Calu3 (cell line): ENCODE measurements at places on chromosomes 11 and 22. TPM values are rescaled to one million over a fixed set of nuclear protein-coding genes. Genes with fewer than 3 reads are reported as not detected.

Gene DDX17
- 342 and 344 TPM in 2 replicates for total RNA-seq

GRCh38 chr22:38735465-38736256, 20.1 kb downstream of the SUN2 start:
- H3K27me3 ChIP-seq, result no peaks in the 10 kb centered on the region
- DNase-seq, result no peak
- peaks cover 77% of the 10 kb centered on the region for H3K36me3 ChIP-seq
- H3K4me1 ChIP-seq, result no peaks in the 10 kb centered on the region
- no peak overlapping the region for H3K4me3 ChIP-seq

DNA sequence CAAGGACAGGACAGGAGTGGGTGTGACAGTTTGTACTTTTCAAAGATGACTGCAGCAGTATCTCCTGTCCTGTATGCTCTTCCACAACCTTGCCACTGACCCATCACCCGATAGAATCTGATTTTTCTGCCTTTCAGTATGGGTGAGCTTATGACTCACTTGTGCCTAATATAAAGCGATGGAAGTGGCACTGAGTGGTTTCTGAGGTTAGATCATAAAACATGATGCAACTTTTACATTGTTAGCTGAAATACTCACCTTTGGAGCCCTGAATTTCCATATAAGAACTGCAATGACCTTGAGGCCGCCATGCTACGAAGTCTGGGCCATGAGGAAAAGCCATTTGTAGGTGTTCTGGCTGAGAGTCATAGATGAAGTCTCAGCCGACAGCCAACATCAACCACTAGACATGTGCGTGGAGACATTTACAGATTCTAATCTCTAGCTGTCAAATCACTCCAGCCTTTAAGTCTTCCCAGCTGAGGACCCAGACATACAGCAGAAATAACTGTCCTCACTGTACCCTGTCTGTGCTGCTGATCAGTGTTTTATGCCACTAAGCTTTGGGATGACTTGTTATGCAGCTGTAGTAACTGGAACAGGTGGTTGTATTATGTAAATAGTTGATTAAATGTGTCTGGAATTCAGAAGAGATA, 105.9 kb upstream of the ARHGAP20 start:
- H3K4me1 ChIP-seq, result no peaks in the 10 kb centered on the region
- no peak for DNase-seq
- no peak overlapping the region for H3K27ac ChIP-seq
- no peak overlapping the region for H3K4me3 ChIP-seq
- H3K36me3 ChIP-seq, result no peaks in the 10 kb centered on the region

- H3K4me1 ChIP-seq, result no peaks in the 10 kb centered on the region
- DNase-seq, result no peak
- H3K27ac ChIP-seq, result no peak overlapping the region
Measured at GRCh38 chr11:8577791-8578581, 16.0 kb downstream of the STK33 start.

Gene UCP2
- 14.7 and 16.6 TPM in 2 replicates for total RNA-seq

- H3K4me3 ChIP-seq, result no peak overlapping the region
- peaks cover 70% of the 10 kb centered on the region for H3K27me3 ChIP-seq
- H3K36me3 ChIP-seq, result no peaks in the 10 kb centered on the region
- no peaks in the 10 kb centered on the region for H3K4me1 ChIP-seq
- H3K27ac ChIP-seq, result no peak overlapping the region
- DNase-seq, result peak; percentile 79
Measured at GRCh38 chr11:19311308-19312030, 70.7 kb upstream of the E2F8 start.

- peaks cover 4% of the 10 kb centered on the region for H3K36me3 ChIP-seq
- no peaks in the 10 kb centered on the region for H3K27me3 ChIP-seq
- H3K27ac ChIP-seq, result no peak overlapping the region
- H3K4me3 ChIP-seq, result no peak overlapping the region
- DNase-seq, result no peak
Measured at GRCh38 chr22:19826619-19826950, 28.1 kb downstream of the GNB1L start.

DNA sequence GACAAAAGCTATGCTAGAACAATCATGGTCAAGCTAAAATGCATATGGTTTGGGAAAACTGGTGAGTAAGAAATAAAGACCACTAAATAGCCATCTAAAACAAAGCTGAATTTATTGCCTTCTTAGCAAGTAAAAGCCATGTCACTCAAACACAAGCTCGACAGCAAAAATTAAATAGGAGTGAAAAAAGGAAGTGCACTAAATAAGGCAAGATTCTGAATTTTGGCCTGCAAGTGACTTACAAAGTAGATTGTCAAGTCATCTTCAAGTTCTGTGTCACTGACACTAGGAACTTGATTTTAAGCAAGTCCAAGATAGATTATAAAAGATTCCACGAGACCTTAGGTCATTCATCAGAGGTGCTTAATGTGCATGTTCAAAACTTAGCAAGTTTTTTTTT, 27.4 kb downstream of the TUG1 start:
- no peaks in the 10 kb centered on the region for H3K4me1 ChIP-seq
- H3K27ac ChIP-seq, result no peak overlapping the region
- no peaks in the 10 kb centered on the region for H3K36me3 ChIP-seq
- H3K4me3 ChIP-seq, result no peak overlapping the region
- H3K27me3 ChIP-seq, result peaks cover 13% of the 10 kb centered on the region

- peaks cover 10% of the 10 kb centered on the region for H3K27me3 ChIP-seq
- no peaks in the 10 kb centered on the region for H3K4me1 ChIP-seq
- no peak overlapping the region for H3K27ac ChIP-seq
- DNase-seq, result no peak
Measured at GRCh38 chr11:111465400-111465799, 46.8 kb downstream of the BTG4 start.

DNA sequence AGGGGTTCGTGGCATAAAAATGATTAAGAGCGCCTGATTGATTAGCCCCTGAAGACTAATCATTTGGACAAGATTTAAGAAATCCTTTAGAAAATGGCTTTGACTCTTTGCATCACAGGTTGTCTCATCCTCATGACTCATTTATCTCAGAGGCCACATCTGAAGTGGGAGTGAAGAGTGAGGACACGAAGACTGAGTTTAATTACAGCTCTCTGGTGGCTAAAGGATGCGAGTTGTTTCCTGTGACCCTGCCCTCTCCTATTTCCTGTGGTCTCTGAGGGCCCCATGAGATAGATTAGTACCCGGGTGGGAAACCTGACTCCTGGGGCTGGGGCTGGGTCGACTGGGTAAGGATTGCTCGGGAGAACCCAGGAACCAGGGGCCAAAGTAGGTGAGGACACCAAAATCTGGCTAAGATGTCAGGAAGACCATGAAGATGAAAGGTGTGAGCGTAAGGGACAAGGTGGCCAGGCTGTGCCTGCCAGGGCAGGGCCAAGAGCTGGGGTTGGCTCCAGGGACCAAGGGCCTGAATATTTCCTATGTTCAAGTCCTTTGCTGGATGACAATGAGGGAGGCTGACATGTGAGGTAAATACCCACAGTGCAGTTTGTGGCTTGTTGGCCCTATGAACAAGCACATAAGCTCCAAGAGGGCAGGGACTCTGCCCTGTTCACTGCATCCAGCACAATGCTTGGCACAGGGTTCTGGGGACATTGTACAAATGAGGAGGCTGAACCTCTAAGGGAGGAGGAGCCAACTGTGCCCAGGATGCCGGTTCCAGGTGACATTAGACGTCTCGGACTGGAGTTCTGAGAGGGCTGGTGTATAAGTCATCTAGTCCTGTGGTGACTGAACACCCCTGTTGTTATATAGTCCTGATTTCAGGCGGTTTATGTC, 3.6 kb downstream of the OTOG start:
- no peak for DNase-seq
- no peaks in the 10 kb centered on the region for H3K36me3 ChIP-seq
- H3K4me3 ChIP-seq, result no peak overlapping the region
- peaks cover 70% of the 10 kb centered on the region for H3K27me3 ChIP-seq
- no peak overlapping the region for H3K27ac ChIP-seq
- H3K4me1 ChIP-seq, result peaks cover 9% of the 10 kb centered on the region

- no peak for DNase-seq
- no peaks in the 10 kb centered on the region for H3K36me3 ChIP-seq
- no peak overlapping the region for H3K4me3 ChIP-seq
- H3K27me3 ChIP-seq, result no peaks in the 10 kb centered on the region
- H3K4me1 ChIP-seq, result peaks cover 29% of the 10 kb centered on the region
Measured at GRCh38 chr11:19935507-19935906, 222.9 kb downstream of the NAV2 start.

Gene KCNJ1
- total RNA-seq, result 0.17 TPM in 1 of 2 replicates, not detected in the other

Gene OR6M1
- total RNA-seq, result not detected in 2 replicates

GRCh38 chr11:107778839-107779517, 67.1 kb upstream of the SLN start:
- H3K27me3 ChIP-seq, result no peaks in the 10 kb centered on the region
- DNase-seq, result no peak
- no peaks in the 10 kb centered on the region for H3K36me3 ChIP-seq
- H3K4me1 ChIP-seq, result no peaks in the 10 kb centered on the region
- H3K4me3 ChIP-seq, result no peak overlapping the region

Gene WBP2NL
- 2.8 and 3.7 TPM in 2 replicates for total RNA-seq

GRCh38 chr11:27699242-27699925, 871 bp downstream of the BDNF start:
- peak overlapping the region; percentile 42 for H3K27ac ChIP-seq
- peak overlapping the region; percentile 82 for H3K4me3 ChIP-seq
- H3K36me3 ChIP-seq, result peaks cover 37% of the 10 kb centered on the region
- DNase-seq, result peak; percentile 11
- H3K27me3 ChIP-seq, result no peaks in the 10 kb centered on the region

DNA sequence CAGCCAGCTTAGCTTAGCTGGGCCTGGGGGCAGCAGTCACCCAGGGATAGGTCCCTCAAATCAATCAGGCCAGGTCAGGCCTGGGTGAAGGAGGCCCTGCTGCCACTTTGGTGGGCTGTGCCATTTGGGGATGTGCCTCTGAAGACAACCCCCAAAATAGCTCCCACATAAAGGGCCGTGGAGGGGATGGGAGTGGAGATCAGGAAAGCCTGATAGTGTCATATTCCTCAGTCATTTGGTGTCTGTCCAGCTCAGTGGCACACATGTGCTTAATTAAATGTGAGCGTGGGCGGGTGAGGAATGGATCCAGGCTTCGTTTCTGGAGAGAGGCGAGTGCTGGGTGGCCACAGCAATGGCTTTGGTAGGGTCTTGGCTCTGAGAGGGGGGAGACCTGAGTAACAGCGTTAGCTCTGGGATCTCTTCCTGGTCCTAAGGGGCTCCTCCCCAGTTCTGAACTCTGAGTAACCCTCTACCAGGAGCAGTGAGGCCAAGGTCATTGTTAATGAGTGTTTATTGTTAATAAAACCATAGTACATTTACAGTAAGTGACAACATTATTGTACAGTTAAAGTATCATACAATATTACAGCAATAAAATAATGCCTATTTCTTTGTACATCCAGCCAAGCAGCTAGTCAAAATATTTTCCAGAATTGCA, 45.2 kb downstream of the NAT10 start:
- H3K36me3 ChIP-seq, result peaks cover 44% of the 10 kb centered on the region
- H3K4me1 ChIP-seq, result no peaks in the 10 kb centered on the region
- no peak overlapping the region for H3K27ac ChIP-seq
- H3K4me3 ChIP-seq, result no peak overlapping the region
- H3K27me3 ChIP-seq, result no peaks in the 10 kb centered on the region

- H3K4me3 ChIP-seq, result no peak overlapping the region
- no peak for DNase-seq
- H3K36me3 ChIP-seq, result no peaks in the 10 kb centered on the region
- no peak overlapping the region for H3K27ac ChIP-seq
- H3K4me1 ChIP-seq, result no peaks in the 10 kb centered on the region
Measured at GRCh38 chr11:131656839-131657211, 286.4 kb downstream of the NTM start.

DNA sequence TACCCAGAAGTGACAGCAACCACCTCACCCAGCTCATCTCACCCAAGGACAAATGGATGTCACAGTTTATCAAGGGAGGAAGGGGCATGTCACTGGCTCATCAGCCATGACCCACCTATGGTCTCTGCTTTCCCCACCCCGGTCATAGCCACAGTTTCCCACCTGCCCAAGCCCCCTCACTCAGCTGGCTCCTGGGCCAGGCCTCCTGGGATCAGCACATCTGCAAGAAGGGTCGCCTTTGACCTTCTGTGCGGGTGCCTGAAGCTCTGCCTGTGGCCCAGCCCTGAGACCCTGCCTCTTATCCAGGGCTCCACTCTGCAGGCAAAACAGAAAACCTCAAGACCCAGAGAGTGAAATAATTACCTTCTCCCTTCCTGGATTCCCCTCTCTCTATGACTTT, 236.4 kb downstream of the BUD13 start:
- no peaks in the 10 kb centered on the region for H3K4me1 ChIP-seq
- no peak overlapping the region for H3K27ac ChIP-seq
- H3K36me3 ChIP-seq, result no peaks in the 10 kb centered on the region
- no peak overlapping the region for H3K4me3 ChIP-seq
- peaks cover 91% of the 10 kb centered on the region for H3K27me3 ChIP-seq

DNA sequence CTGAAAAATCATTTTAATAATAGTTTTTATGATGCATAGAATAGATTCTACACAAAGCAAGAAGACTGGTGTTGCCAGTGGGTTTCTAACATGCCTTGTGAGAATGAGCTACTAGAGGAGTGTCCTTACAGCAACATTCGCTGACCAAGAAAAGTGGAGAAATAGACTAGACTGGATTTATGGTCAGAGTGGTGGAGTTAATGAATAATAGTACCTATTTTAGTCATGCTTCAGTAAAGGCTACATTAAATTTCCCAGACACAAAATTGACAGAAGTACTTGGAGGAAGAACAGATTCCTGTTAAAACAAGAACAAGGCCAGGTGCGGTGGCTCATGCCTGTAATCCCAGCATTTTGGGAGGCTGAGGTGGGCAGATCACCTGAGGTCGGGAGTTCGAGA, 539.2 kb downstream of the ETS1 start:
- H3K4me3 ChIP-seq, result no peak overlapping the region
- H3K27me3 ChIP-seq, result no peaks in the 10 kb centered on the region
- DNase-seq, result no peak
- H3K4me1 ChIP-seq, result peaks cover 36% of the 10 kb centered on the region
